ENCODE measurements at places on chromosomes 3 and 15.

- DNase-seq: no peak
Measured at GRCh38 chr3:69740103-69741021, 1.1 kb downstream of the MITF start.

DNA sequence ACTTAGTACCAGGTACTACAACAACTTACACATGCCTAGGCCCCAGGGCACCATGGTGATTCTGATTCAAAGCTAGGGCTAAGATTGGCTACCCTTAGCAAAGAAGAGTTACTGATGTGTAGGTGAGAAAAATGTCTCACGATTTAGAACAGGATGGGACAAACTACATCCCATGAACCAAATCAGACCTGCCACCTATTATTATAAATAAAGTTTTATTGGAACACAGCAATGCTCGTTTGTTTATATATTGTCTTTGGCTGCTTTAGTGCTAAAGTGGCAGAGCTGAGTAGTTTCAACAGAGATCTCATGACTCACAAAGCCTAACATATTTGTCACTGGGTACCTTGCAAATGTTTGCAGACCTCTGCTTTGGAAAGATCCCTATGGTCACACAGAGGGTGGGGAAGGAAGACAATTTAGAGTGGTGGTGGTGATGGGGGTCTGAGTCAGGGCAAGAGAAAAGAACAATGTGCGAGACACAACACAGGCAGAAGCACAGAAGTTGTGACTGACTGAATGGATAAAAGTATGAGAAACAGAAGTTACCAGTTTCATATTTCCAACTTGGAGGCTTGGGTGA lies 770.6 kb upstream of the CFAP20DC start:
- DNase-seq: no peak

GRCh38 chr3:156299569-156299968 lies 179.2 kb downstream of the KCNAB1 start:
- no peak for DNase-seq

- DNase-seq: no peak
Measured at GRCh38 chr15:67495585-67495984, 25.3 kb upstream of the C15orf61 start.

DNA sequence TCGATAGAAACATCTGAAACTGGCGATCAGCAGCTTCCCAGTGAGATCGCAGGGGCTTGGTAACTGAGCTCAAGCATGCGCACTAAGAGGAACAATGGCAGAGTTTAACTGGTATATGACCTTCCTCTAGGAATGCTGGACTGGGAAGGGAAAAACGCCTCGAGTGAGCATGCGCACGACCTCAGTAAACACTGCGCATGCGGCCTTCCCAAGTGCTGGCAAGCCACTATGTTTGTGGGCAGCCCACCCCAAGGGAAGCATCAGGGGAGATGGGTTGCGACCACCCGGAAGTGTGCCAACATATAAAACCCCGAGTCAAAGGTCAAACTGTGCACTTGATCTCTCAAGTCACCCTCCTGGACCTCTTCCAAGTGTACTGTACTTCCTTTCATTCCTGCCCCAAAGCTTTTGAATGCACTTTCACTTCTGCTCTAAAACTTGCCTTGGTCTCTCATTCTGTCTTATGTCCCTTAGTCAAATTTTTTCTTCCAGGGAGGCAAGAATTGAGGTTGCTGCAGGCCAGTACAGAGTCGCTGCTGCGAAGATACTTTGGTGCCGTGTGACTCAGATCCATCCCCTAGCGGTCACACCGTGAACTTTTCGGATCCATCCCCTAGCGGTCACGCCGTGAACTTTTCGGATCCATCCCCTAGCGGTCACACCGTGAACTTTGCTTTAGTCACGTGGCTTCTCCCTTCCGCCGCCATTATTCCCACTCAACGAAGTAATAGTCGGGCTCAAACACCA lies 243.3 kb downstream of the FAM43A start:
- DNase-seq: no peak

DNA sequence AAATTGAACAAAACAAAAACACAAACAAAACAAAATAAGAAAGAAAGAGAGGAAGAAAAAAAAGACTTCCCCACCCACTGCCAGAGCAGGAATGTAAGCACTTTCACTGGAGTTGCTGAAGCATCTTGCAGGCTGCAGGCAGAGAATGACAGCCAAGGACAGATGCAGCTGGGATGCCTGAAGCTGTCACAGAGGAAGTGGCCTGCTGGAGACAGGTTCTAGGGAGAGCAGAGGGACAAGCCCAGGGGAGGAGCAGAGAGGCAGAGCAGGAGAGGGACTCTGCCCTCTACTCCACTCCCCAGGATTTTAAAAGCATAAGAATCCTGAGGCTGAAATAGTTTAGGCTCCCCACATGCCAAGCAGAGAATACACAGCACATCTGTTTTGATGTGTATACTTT lies 326.2 kb downstream of the TUSC7 start:
- no peak for DNase-seq

- no peak for DNase-seq
Measured at GRCh38 chr3:101271728-101272127, 48.6 kb downstream of the IMPG2 start.

GRCh38 chr15:35195649-35196048 lies 110.6 kb upstream of the NANOGP8 start:
- DNase-seq: no peak

GRCh38 chr3:33956776-33957175 lies 158.3 kb downstream of the PDCD6IP start:
- DNase-seq: no peak

DNA sequence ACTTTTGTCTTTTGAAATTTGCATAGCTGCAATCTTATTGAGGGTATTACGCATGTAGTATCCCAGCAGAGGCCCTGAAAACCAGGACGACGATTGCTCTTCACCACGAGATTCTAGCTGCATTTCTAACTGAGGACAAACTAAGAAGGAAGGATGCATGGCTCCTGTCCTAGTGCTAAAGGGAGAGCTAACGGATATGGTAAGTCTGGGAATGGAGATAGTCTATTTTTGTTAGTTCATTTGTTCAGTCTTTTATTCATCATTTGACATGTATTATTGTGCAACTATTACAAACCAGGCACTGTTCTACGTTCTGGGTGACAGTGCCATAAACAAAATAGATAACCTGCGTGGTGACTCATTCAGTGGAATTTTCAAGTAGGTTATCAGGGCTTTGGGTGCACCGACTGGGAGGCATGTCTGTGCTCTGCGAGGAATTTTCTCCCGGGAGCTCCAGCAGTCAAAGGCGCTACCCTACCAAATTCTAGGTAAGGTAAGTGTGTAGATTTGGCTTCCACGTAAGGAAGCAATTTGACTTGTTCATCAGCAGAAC lies 51.9 kb upstream of the ETV5 start:
- DNase-seq: no peak

GRCh38 chr3:11818033-11818432 lies 28.7 kb downstream of the TAMM41 start:
- no peak for DNase-seq

GRCh38 chr15:51649659-51650521 lies 27.3 kb upstream of the DMXL2 start:
- peak; percentile 87 for DNase-seq

DNA sequence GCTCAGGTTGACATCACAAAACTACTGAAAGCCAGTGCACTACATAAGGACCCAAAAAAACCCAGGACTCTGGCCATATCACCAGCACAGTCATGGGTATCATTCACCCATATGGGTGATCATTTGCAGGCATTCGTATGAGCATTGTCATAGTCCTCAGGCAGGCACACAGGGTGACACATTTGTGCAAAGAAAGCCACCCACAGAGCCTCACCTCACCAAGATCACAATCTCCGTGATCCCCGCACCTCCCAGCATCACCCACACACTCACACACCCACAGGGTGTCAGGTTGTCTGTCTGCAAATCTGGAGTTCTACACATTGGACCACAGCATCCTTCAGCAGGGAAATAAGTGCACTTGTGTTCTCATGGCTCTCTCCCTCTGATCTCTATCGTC lies 166.0 kb upstream of the LPP start:
- DNase-seq: no peak

DNA sequence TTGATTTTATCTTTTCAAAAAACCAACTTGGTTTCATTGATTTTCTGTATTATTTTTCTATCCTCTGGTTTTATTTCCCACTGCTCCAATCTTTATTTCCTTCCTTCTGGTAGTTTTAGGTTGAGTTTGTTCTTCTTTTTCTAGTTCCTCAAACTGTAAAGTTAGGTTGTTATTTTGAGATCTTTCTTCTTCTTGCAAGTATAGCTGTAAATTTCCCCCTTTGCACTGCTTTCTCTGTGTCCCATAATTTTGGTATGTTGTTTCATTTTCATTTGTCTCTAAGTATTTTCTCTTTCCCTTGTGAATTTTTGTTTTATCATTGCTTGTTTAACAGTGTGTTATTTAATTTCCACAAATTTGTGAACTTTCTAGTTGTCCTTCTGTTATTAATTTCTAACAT lies 120.0 kb downstream of the PLD1 start:
- DNase-seq: peak; percentile 33

GRCh38 chr3:178393824-178394223 lies 142.4 kb upstream of the KCNMB2 start:
- DNase-seq: no peak

DNA sequence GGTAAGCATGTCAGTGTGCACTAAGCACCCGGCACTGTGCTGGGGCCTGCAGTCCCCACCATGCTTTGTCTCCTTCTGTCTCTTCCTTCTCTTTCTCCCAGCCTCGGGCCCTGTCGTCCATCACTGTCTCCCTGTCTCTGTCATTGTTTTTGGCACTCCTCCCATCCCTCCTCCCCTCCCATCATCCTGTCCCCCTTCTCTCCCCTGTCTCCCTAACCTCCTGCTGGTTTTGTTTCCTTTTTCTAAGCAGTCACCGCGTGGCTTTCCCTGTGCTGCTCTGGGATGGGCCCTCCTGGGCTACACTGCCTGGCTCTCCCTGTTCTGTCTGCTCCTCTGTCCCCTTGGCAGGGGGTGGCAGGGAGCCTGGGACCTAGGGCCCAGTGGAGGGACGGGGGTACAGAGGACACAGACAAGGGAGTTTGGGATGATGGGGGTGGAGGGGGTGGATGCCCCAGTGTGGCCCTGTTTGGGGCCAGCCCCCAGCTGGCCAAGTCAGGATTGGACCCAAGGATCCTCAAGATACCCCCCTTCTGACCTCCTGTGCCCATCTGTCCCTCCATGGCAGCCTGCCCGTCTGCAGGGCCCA lies 5.7 kb downstream of the CHST13 start:
- DNase-seq: no peak

DNA sequence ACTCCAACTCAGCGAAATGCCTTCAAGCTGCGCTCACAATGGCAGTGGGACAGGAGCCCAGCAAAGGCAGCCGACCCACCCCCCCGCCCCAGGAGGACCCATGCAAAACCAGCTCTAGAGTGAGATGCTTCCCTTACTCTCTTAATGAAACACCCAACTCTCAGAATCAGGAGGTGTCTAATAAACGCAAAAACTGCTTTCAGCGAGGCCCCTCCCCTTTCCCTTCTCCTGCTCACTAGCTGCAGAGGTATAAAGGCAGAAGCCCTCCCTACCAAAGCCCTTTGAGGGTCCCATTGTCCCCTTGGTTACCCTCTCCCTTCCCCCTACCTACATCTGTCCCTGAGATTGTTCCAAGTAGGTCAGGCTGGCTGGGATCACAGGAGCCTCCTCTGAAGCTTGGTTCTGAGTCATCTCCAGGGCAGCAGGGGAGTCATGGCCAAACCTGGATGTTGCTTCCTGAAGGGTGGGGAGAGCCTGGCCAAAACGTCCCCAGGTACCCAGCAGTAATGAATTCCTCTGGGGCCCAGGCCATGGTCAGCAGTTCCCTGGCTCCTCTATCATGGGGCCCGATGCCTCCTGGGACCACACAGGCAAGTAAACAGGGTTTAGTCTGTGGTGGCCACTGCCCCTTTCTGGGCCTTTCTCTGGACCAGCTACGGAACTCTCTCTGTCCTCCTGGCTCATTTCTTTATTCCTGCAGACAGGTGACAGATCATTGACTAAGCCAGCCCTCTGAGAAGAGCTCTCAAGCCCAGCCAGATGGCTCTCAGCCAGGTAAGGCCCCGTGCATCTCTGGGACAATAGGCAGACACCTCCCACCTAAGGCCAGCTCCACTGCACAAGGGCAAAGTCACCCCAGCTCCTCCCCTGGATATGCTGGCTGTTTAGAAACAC lies 8.6 kb downstream of the KLHL25 start:
- DNase-seq: no peak

DNA sequence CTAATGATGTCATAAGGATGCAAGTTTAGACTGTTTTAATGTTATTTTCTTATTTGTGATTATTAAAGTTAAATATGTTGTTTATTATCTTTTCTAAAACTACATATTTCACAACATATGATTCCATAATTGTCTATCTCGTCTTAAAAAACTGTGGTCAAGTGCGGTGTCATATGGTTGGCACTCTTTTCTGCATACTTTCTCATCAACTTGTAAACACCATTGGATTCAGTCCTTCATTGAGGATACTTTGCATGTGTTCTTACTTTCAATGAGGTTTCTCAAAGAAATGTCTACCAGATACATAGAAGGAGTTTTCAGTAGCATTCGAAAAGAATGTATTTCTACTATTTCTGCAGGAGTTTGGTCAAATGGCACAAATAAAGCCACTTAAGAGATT lies 22.0 kb upstream of the ALPK3 start:
- DNase-seq: no peak

- no peak for DNase-seq
Measured at GRCh38 chr15:43762824-43763223, 13.9 kb downstream of the ELL3 start.

GRCh38 chr15:64693134-64693533 lies 82.3 kb downstream of the RBPMS2 start:
- no peak for DNase-seq

GRCh38 chr3:40302784-40303183 lies 6.7 kb upstream of the EIF1B start:
- no peak for DNase-seq

- no peak for DNase-seq
Measured at GRCh38 chr3:140420621-140421357, 257.1 kb upstream of the TRIM42 start.

GRCh38 chr3:69658514-69659140 lies 80.6 kb upstream of the MITF start:
- DNase-seq: no peak

GRCh38 chr15:52642386-52643361 lies 36.5 kb downstream of the ATOSA start:
- no peak for DNase-seq

DNA sequence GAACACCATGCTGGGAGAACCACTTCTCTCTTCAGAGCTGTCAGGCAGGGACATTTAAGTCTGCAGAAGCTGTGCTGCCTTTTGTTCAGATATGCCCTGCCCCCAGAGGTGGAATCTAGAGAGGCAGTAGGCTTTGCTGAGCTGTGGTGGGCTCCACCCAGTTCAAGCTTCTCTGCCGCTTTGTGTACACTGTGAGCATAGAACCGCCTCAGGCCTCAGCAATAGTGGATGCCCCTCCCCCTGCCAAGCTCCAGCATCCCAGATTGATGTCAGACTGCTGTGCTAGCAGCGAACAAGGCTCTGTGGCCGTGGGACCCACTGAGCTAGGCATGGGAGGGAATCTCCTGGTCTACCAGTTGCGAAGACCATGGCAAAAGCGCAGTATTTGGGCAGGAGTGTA lies 121.6 kb downstream of the NFKBIZ start:
- DNase-seq: no peak

DNA sequence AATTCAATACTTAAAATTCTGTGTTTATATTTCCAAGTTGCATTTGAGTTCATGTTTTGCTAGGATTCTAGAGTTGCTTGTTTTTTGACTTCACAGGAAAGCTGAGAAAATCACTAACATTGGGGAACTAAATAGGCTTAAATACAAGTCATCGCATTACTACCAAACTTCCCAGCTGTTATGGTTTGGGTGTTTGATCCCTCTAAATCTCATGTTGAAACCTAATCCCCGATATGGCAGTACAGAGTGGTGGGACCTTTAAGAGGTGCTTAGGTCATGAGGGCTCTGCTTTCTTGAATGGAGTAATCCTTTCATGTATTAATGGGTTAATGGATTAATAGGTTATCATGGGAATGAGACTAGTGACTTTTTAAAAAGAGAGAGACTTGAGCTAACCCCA lies 77.2 kb upstream of the ARPP21 start:
- DNase-seq: no peak
